ENCODE measurements at places on chromosomes 1 and 21. TPM values are rescaled to one million over a fixed set of nuclear protein-coding genes. Genes with fewer than 3 reads are reported as not detected.

GJC2 gene
- 0.77 TPM for total RNA-seq

PUSL1 gene
- 19.4 TPM for total RNA-seq

PCP4L1 gene
- total RNA-seq = not detected

TSTD1 gene
- total RNA-seq = 52.8 TPM

LTN1 gene
- total RNA-seq = 35.4 TPM

IL22RA1 gene
- not detected for total RNA-seq

ASTN1 gene
- total RNA-seq = not detected

LRRC7 gene
- not detected for total RNA-seq

UTS2 gene
- not detected for total RNA-seq

MAP10 gene
- total RNA-seq = 3.7 TPM

SPATA21 gene
- total RNA-seq = not detected

ZSWIM5 gene
- total RNA-seq = 0.38 TPM

DNA sequence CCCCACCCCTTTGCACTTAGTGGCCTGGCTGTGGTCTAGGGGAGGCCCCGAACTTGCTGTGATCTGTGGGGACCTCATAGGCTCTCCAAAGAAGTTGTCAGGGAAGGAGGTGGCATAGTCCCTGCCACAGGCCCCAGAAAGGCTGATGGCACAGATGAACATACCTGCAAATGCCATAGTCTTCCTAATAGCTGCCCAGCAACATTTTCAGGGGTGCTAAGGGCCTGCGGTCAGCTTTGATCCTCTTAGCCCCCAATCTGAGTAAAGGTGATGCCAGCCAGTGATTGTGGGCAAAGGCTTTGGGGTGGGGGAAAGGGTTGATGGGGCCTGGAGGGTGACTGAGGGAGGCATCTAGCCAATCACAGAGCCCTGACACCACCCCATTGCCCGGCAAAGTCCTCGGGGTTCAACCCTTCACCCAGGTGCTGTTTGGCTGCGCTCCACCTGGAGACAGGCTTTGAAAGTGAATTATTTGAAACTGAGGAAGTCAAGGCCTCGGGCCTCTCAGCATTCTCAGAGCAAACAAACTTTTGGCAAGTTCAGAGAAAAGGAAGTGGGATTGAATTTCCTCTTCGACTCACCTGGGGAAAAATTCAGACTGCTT lies 35.8 kb downstream of the PAX7 start:
- no peak for DNase-seq

DNA sequence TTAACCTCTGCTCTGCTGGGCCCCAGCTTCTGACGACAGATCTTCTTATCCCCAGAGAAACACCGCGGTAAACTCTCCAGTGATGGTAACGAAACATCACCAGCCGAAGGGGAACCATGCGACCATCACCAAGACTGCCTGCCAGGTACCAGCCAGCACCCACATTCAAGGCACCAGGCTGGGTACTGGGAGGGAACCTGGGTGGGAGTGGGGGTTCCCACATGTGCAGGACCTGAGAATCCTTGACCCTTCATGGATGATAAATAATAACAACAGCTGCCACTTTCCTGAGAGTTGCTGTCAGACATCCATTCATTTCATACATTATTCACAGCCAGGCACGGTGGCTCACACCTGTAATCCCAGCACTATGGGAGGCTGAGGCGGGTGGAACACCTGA lies 20.8 kb downstream of the DRAXIN start:
- no peak for DNase-seq

- no peak for DNase-seq
Observed at GRCh38 chr1:203672346-203672745, 45.7 kb downstream of the ATP2B4 start.

- DNase-seq = no peak
Observed at GRCh38 chr1:217718873-217719272, 87.7 kb downstream of the SPATA17 start.

DNA sequence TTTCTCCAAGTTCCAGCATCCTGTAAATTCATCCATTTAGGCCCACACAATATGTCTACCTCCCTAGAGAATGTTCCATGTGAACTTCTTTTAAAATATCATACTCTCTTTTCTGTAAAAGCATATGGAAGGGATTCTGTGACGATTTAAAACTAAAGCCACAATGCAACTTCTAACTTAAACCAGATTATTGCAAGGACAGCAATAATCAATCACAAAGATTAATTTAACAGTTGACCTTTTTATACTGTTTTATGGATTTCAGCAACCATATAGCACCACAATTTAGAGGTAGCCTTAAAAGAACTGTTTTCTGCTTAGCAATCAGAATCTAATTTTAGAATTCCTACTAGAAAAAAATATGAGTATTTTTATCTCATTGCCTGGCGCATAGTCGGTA lies 58.3 kb downstream of the DSCAM start:
- DNase-seq = no peak

DNA sequence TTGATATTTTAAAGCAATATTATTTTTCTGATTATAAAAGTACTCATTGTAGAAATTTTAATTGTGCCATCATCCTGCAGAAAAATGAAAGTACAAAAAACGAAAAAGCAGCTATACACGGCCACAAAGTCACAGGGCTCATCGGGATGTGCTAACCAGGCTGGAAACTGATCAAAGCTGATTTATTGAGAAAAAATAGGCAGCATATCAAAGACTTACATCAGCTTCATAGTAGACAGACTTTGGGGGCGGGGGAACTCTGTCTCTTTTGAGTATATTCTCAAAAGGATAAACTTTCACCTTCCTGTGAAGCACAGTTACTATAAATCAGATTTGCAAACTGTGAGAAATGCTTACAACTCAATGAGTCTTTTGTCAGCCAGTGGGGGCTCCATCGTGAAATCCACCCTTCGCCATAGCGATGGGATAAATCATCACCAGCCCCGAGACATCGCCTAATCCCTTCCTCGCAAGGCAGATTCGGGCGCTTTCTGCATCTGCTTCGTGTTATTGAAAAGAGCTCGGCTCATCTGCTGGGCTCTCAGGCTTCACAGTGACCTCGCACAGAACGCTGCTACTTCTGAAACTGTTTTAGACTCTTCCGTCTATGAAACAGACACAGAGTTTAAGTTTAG lies 69.2 kb upstream of the ERG start:
- no peak for DNase-seq

DNA sequence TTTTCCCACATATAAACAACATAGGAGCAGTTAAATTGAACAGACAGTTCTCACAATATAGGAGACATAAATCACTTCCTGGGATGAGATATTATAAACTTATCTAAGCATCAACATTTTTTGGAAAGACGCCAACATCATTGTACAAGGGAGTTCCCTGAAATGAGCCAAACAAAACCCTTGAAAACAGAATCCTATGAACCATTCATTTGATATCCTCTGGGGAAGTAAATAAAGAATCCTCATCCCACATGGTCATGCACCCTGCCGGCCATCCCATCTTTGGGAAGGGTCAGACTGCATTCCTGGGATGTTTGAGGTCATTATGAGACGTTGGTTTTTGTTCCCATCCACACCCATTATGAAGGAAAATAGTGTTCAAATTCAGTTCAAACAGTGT lies 111.8 kb upstream of the USP25 start:
- no peak for DNase-seq

- no peak for DNase-seq
Observed at GRCh38 chr1:157219182-157219581, 81.0 kb upstream of the ETV3 start.

GRCh38 chr1:31663622-31664452 lies 19.2 kb upstream of the PEF1 start:
- peak; percentile 32 for DNase-seq

GRCh38 chr1:81165963-81166362 lies 634.8 kb upstream of the ADGRL2 start:
- no peak for DNase-seq

DNA sequence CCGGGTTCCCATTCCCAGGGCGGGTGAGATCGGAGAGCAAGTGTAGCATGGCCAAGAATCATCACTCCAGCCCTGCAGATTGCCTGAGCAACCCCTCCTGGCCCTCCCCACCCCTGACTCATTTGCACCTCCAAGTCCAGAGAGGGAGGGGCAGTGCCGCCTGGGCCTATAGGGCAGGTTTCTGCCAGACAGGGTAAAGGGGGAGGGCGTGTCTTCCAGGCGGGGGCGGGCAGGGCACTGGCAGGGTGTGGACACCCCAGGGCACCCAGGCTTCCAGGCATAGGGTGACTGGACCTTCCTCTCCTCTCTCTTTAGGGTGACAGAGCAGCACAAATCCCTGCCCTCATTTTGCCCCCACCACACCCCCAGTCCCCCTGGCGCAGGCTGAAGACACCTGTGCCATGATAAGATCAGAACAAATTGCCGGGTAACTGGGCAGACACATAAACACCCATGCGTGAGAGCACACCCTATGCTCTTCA lies 3.2 kb upstream of the CRYBG2 start:
- DNase-seq = no peak

- DNase-seq = no peak
Observed at GRCh38 chr1:2166254-2166653, 28.3 kb downstream of the FAAP20 start.

- DNase-seq = no peak
Observed at GRCh38 chr1:4970532-4970931, 316.1 kb downstream of the AJAP1 start.

- no peak for DNase-seq
Observed at GRCh38 chr1:235831148-235831547, 35.6 kb downstream of the LYST start.

GRCh38 chr1:28510273-28510969 lies 4.6 kb downstream of the RCC1 start:
- no peak for DNase-seq

DNA sequence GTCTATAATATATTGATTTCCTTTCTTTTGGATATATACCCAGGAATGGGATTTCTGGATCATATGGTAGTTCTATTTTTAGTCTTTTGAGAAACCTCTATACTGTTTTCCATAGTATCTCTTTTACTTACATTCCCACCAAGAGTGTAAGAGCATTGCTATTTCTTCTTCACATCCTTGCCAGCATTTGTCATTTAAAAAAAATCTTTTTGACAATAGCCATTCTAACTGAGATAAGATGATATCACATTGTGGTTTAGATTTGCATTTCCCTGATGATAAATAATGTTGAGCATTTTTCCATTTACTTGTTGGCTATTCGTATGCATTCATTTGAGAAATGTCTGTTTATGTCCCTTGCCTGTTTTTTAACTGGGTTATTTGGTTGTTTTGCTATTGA lies 467.4 kb downstream of the COL11A1 start:
- no peak for DNase-seq

- DNase-seq = no peak
Observed at GRCh38 chr1:74534241-74534640, 21.8 kb upstream of the LRRC53 start.

GRCh38 chr1:1626207-1627141 lies 5.5 kb upstream of the MMP23B start:
- DNase-seq = no peak

GRCh38 chr1:216606047-216606637 lies 117.1 kb downstream of the ESRRG start:
- DNase-seq = no peak

DNA sequence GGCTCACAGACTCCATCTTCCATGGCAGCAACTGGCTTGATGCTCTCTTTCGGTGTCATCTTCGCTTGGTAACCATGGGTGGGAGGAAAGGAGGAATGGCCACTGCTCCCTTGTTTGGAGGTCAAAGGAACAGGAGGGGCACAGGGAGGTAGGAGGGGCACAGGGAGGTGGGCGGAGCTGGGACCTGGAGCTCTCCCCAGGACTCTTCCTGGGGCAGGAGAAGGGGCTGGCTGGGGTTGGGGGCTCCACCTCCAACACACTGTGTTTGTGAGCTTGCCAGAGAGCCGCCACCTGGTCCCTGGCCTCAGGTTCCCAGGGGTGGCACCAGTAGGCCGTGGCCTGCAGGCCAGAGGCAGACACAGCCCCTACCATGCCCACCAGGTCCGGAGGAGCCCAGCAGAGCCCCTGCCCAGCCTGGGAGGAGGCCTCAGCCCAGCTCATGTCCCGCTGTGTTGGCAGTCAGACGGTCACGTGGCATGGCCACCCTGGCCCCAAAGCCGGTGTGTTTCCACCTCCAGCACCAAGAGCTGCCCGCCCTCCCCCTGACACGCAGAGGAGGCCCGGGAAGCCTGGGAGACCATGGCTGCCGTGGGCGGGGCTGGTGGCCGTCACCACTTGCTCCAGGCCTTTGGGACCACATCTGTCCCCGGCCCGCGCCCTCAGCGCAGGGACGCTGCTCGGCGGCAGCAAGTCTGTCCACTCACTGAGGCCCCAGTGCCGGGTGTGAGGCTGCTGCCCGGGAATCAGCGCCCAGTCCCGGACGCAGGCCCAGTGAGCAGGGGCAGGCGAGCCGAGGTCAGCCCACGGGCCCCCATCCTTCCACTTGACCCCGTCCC lies 73.9 kb downstream of the MORN1 start:
- DNase-seq = no peak

DNA sequence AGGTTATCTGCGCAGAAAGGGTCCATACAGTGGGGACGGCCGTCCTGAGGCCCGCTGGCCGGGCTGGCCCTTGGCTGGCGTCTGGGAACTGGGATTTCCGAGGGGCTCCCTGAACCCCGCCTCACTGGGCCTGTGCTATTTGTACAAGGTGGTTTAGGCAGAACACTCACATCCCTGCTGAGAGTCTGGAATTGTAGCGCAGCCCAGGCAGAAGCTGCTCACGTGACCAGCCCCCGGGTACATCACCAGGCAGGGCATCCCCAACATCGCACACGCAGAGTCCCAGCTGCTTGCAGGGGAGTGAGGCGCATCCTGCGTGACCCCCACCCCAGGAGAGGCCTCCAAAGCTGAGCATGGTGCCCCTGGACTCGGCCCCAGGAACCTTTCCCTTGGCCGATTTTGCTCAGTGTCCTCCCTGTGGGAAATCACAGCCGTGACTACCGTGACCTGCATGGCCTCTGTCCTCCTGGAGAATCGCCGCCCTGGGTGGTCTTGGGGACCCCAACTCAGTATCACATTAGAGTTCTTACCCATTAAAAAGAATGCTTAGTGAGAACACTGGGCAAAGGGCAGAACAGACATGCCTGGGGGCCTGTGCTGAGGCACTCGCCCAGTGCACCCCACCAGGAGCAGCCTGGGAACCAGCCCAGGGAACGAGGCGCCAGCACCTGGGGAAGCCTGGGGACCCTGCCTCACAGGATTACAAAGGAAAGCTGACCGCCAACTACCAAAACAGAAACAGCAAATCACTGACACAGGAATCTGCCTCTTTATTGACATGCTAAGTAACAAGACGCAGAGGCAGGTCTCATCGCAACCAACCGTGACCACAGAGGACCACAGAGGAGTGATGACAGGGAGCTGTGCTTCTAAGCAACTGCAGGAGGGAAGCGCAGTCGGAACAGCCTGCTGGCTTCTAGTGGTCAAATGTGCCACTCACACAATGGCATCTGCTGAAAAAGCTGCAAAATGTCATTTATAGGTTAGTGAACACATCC lies 33.5 kb downstream of the UBE2G2 start:
- no peak for DNase-seq

- DNase-seq = no peak
Observed at GRCh38 chr21:22890656-22891055, 1892.4 kb downstream of the NCAM2 start.
